Uterus (tissue), 4 donors: ENCODE measurements at places on chromosomes 2 and 18.

GRCh38 chr18:28511413-28511821 is 334.5 kb upstream of the CDH2 start:
- no peaks in the 10 kb centered on the region for H3K36me3 ChIP-seq
- no peaks in the 10 kb centered on the region for H3K4me1 ChIP-seq
- no peak overlapping the region for H3K4me3 ChIP-seq
- no peak overlapping the region for H3K27ac ChIP-seq
- no peak for DNase-seq
- H3K27me3 ChIP-seq = no peaks in the 10 kb centered on the region

- no peaks in the 10 kb centered on the region for H3K4me1 ChIP-seq
- H3K27me3 ChIP-seq = no peaks in the 10 kb centered on the region
- no peak overlapping the region for H3K27ac ChIP-seq
- H3K36me3 ChIP-seq = peaks cover 2% of the 10 kb centered on the region
- no peak for DNase-seq
- H3K4me3 ChIP-seq = no peak overlapping the region
Measured at GRCh38 chr2:61255580-61256437, 93.8 kb downstream of the C2orf74 start.

DNA sequence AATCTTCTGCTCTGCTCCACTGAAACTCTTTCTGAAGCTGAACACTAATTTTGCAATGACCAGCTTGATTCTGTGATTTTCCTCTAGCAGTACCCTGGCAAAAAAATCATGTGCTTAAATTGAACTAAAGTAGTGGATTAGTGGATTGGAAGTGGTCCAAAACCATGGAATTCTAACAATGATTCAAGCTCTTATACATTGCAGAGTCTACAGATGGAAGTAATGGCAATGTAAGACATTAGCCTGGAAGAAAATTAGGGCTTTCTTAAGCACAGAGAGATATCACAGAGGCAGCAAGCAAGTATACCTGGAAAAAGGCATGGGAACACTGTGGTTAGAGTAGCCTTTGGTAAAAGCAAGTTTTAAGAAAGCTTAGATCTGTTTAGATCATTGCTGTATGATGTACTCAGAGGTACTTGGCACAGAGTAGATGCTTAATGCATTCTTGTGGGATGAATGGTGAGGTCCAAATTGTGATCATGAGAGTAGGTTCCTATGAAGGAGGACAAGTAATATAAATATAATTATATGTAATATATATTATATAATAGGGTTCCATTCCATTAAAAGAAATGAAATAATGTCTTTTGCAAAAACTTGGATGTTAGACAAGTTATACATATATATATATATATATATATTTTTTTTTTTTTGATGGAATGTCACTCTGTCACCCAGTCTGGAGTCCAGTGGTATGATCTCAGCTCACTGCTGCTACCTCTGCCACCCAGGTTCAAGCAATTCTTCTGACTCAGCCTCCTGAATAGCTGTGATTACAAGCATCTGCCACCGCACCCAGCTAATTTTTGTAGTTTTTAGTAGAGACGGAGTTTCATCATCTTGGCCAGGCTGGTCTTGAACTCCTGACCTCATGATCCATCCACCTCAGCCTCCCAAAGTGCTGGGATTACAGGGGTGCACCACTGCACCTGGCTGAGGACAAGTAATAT is 172.2 kb upstream of the SCN7A start:
- DNase-seq = no peak
- no peaks in the 10 kb centered on the region for H3K4me1 ChIP-seq
- no peak overlapping the region for H3K27ac ChIP-seq
- H3K4me3 ChIP-seq = no peak overlapping the region
- H3K27me3 ChIP-seq = no peaks in the 10 kb centered on the region

GRCh38 chr2:55478610-55479304 is 40.8 kb upstream of the CFAP36 start:
- no peaks in the 10 kb centered on the region for H3K36me3 ChIP-seq
- H3K27me3 ChIP-seq = no peaks in the 10 kb centered on the region
- H3K4me3 ChIP-seq = no peak overlapping the region
- no peak for DNase-seq
- H3K4me1 ChIP-seq = no peaks in the 10 kb centered on the region
- no peak overlapping the region for H3K27ac ChIP-seq

- H3K36me3 ChIP-seq = no peaks in the 10 kb centered on the region
- H3K4me3 ChIP-seq = no peak overlapping the region
- no peak overlapping the region for H3K27ac ChIP-seq
- H3K27me3 ChIP-seq = no peaks in the 10 kb centered on the region
- no peak for DNase-seq
Measured at GRCh38 chr18:10231220-10231619, 223.2 kb upstream of the APCDD1 start.

DNA sequence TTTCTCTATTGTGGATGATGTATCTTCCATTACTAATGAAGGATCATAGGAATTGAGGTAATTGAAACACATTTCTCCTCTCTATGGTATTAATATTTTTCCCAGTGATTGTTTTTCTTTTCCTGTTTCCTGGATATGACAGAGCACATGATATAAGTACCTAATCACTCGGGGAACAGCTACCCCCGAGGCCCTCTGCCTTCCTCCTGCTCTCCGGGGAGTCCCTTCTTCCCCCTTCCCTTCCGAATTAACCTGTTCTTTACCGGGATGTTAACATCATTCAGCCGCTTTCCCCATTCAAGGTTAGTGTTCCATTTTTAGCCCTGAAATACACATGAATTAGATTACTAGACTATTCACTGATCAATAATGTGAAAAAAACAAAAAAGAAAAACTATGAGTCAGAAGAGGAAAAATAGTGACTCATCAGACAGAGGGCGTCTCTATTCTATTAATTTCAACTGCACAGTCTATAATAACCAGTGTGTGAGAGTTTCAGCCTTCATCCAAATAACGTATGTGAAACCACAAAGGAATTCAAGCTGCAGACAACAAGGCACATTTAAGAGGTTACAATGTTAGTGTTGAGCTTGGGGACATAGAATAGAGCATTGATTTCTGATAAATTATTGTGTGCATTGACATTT is 450.8 kb downstream of the DLGAP1 start:
- H3K36me3 ChIP-seq = no peaks in the 10 kb centered on the region
- H3K4me1 ChIP-seq = no peaks in the 10 kb centered on the region
- no peak for DNase-seq
- no peaks in the 10 kb centered on the region for H3K27me3 ChIP-seq
